GM03348 (cell line): ENCODE measurements at places on chromosomes 5 and 9.

DNA sequence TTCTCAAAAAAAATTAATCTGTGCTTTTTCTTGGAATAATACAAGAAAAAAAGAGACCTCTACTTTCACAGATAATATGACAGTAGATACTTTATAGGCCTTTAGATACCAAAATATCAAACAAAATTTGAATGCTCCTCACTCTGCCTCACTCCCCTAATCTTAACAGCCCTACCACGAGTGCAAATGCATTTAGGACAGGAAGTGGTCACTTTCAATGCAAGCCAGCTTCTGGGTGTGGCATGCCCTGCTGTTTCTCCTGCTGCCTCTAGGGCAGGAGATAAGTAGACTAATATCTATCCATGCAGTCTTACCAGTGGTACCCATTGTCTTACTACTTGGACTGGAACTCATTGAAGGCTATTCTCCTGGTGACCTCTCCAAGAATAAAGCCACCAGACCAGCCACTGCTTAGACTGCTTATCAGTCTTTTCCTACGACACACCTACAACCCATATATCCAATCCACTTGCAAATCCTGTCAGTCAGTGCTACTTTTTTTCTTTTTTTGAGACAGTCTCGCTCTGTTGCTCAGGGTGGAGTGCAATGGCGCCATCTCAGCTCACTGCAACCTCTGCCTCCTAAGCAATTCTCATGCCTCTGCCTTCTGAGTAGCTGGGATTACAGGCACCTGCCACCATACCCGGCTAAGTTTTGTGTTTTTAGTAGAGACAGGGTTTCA lies 23.0 kb downstream of the FRRS1L start:
- peak; percentile 30 for DNase-seq

GRCh38 chr9:76269789-76270188 lies 124.4 kb downstream of the RFK start:
- DNase-seq, result no peak

DNA sequence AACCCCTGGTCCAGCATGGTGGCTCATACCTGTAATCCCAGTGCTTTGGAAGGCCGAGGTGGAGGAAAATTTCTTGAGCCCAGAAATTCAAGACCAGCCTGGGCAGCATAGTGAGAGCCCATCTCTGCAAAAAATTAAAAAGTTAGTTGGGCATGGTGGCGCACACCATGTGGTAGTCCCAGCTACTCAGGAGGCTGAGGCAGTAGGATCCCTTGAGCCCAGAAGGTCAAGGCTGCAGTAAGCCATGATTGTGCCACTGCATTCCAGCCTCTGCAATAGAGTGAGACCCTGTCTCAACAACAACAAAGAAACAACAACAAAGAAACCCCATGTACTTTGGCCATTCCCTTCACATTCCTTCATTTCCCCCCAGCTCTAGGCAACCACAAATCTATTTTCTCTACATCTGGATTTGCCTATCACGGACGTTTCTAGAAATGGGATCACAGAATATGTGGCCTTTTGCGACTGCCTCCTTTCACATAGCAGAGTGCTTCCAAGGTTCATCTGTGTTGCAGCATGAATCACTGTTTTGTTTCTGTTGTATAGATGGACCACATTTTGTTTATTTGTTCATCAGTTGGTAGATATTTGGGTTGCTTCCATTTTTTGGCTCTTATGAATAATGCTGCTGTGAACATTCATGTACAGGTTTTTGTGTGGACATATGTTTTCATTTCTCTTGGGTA lies 17.9 kb downstream of the MIGA2 start:
- no peak for DNase-seq

GRCh38 chr9:28882529-28882928 lies 1309.2 kb upstream of the C9orf72 start:
- DNase-seq, result no peak

GRCh38 chr5:30112867-30113266 lies 1080.6 kb upstream of the CDH6 start:
- no peak for DNase-seq

DNA sequence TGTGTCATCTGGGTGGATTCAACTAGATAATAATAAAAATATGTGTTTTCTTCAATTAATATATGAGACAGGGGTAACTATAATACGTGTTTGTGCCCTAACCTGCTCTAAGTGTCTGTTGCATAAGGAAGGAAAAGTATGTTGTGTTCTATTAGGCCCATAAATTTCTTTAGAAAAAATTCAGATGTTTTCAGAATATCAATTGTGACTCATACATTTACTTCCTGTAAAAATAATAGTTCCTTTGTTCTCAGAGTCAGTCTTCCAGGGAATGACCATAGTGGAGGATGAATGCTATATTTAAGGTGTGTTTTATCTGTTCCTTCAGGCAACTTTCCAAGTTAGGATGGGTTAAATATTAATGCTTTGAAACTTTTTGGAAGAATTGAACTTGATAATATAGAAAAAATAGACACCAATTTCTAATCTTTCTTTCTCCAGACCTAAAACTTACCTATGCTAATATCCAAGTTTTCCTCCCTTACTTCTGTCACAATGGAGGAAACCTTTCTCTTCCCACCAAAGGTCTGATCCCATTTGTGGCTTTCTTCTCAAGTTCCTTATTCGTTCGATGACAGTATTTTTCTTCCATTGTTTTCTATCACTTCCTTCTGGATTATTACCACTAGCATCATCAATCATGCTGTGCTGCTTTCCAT lies 49.9 kb downstream of the ISL1 start:
- DNase-seq, result no peak

- DNase-seq, result no peak
These were observed 79.3 kb downstream of the EPB41L4A start for GRCh38 chr5:112339761-112340160.

DNA sequence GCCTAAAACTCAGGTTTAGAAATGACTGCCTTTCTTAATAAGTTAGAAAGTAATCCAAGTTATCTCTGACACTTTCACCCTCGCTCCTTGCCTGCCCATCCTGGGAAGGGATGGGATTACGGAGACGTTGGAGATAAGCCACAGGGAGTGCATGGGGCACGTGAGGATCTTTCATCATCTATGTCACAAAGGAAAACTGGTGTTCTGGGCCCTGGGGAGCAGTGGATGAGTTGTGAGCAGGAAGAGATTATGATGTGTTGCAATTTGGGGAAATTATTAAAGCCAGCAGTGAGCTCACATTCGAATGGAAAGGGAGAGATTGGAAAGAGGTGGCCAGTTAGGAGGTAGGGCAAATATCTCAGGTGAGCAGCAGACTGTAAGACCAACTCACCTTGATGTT lies 12.8 kb downstream of the AFAP1L1 start:
- DNase-seq, result peak; percentile 68

GRCh38 chr5:73796164-73797131 lies 170.5 kb downstream of the ARHGEF28 start:
- peak; percentile 74 for DNase-seq

DNA sequence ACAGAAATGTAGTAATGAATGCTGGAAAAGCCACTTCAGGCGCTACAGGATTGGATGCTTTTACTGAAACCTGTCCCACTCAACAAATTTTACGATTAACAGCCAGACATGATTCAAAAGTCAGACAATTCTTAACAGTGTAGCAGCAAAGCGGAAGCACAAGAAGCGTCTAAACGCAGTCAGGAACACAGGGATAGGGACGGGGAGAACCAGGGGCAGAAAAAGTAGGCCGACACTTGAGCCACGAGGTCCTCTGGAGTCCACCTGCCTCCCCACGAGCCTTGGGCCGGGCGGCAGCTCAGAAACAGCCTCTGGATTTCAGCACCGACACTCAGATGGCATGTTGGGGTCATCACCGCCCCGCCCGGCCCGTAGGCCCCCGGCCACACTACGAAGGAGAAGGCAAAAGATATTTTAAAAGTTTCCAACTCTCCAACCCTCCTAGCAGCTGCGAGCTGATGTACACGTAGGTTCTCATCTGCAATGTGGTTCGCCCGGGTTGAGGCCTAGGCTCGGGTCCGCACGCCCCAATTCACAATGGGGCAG lies 615 bp downstream of the RACK1 start:
- DNase-seq, result no peak

DNA sequence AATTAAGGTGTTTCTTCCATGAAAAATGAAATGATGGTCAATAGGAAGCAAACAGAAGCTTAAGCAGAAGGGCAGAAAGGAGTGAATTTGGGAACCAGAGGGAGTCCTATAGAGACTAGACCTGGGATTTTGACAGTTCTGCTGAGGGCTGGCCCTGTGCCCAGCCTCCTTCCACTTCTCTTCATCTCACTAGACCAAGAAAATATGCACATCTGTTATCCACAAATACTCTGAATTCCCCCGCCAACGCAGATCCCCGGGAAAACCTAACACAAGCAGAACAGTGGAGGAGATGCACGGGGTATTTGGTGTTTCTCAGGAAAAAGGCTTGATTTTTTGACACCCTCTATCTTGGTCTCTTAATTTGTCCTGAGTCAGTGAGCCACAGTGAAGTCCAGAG lies 22.7 kb downstream of the GRIA1 start:
- DNase-seq, result peak; percentile 55

- DNase-seq, result peak; percentile 69
These were observed 24.7 kb upstream of the MTAP start for GRCh38 chr9:21777701-21778100.

DNA sequence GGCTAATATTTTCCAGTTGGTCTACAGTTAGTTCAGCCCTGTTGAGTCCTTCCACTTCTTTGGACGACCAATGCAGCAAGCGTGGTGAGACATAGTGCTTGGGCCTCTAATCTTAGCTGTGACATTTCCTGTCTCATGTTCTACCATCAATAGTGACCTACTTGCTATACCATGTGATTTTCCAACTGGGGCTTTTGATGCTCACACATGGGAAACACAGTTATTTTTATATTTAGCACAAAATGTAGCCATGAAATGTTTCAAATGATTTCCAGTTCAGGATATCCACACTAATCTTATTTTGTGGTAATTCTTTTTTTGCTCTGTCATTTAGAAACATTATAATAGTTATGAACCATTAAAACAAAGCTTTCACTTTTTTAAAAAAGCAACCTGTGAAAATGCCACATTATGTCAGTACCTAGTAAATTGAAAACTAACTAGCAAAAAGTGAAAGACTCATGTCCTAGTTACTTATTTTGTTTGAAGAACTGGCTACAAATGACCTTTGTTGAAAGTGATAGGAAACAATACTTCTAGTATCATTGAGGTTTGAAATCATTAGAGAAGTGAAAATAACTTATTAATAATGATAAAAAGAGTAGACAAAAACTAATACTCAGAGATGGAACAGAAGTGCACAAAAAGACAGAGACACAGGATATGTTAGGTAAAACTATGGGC lies 18.3 kb downstream of the MARCHF3 start:
- no peak for DNase-seq

DNA sequence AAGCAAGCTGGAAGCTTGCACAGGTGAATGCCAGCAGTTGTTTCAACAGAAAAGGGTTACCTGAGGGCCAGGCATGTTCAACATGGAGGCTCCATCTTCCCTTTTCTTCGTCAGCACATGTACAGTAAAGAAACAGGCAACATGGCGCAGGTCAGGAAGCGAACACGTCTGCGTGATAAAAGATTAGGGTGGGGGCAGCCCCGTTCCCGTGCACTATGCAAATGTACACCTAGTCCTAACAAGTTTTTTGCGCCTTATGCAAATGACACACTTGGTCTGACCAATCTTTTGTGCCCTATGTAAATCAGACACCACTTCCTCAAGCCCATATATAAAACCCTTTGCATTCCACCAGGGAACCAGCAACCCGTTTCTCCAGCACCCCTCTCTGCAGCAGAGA lies 452.1 kb upstream of the PTPRD start:
- DNase-seq, result no peak

DNA sequence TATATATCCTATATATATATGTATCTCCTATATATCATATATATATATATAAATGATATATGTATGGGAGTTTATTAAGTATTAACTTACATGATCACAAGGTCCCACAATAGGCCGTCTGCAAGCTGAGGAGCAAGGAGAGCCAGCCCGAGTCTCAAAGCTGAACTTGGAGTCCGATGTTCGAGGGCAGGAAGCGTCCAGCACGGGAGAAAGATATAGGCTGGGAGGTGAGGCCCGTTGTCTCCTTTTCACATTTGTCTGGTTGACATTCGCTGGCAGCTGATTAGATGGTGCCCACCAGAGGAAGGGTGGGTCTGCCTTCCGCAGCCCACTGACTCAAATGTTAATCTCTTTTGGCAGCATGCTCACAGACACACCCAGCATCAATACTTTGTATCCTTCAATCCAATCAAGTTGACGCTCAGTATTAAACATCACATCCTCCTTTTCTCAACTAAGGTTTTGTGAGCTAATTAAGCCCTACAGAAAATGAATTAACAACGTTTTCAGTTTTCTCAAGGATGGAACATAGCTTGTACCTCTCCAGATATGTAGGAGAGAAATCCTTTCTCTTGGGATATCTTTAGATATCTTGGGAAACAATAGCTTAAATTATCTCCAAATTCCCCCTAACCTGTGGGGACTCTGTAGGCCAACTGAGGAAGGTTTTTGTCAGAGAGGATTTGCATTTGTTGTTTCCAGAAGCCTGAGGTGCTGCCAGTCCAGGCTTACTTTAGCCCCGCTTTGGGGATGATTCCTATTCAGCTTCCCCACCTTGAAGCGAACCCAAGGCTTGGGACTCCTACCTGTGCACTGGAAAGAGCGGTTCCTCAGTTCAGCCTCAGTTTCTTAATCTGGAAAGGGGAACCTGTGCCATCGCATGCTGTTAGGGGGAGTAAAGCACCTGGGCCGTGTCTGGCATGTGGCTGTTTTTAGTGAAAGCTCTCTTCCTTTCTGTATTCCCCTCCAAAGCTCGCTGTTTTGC lies 163.2 kb downstream of the CACNA1B start:
- no peak for DNase-seq

- DNase-seq, result no peak
These were observed 27.2 kb downstream of the MLANA start for GRCh38 chr9:5917888-5918287.
